ENCODE measurements at places on chromosomes 7 and 10.

GRCh38 chr10:102795453-102796406, 41.5 kb downstream of the CYP17A1 start:
- no peak for DNase-seq

- DNase-seq: no peak
Measured at GRCh38 chr10:126080879-126081411, 184.6 kb downstream of the FANK1 start.

DNA sequence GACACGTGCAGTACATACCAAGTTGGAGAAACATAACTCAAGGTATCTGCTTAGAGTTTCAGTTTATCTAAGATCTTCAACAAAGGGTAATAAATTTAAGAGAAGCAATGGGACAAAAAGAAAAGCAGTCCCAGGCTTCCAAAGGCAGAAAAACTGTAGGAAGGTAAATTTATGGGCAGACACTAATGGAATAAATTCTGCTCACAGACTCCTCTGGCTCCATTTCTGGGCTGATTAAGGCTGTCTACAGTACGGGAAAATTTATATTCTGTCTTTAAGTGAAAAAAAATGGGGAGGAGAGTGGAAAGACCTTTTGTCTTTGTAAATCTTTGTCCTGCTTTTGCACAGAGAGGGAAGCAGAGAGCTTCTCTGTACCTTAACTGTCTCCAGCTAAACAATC, 587.5 kb upstream of the IGFBP3 start:
- DNase-seq: no peak

- no peak for DNase-seq
Measured at GRCh38 chr10:52755297-52756062, 17.1 kb downstream of the MBL2 start.

- no peak for DNase-seq
Measured at GRCh38 chr7:18224138-18224537, 196.5 kb upstream of the PRPS1L1 start.

GRCh38 chr7:88322151-88322550, 15.5 kb upstream of the STEAP4 start:
- DNase-seq: no peak

DNA sequence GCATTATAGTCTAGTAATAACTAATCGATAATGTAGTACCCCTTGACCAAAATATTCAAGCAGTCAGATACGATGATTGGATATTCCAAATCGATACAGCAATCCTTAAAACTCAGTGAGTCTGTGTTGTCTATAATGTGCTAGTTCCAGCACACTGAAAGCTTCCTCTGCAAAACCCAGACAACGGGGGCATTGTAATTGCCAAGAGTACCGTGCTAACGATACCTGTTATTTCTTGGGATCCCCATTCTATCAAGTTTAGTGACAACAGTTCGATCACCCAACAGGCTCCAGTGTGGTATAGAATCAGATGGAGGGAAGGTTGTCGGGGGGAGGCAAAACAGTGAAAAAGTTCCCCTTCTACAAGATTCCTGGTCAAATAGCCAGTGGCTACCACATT, 865 bp downstream of the ZNF438 start:
- no peak for DNase-seq

DNA sequence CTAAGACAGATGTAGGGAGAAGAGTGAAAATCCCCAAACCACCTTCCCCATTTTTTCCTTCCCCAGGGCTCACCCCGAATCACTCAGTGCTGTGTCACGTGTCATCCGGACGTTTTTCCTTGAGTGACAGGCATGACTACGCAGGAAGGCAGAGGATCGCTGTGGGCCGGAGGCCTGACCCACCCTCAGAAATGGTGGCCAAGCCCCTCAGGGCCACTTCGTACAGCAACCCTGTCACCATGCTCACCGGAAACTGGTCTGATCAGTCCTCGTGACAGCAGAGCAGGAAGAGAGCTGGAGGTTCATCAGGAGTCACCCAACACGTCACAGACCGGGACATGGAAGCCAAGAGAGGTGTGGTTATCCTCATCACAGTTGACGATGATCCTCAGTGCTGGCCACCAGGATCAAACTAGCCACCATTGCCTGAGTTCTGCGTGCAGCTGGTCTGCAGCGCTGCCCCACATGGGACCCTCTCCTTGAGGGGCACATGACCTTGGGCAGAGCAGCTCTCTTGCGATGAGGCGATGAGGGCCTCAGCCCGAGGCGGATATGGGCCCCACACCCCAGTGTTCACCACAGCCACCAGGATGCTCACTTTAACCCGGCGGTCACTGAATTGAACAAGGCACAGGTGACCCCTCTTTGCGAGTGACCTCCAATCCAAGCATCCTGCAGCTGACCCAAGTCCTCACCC, 99.3 kb upstream of the INSIG1 start:
- no peak for DNase-seq

DNA sequence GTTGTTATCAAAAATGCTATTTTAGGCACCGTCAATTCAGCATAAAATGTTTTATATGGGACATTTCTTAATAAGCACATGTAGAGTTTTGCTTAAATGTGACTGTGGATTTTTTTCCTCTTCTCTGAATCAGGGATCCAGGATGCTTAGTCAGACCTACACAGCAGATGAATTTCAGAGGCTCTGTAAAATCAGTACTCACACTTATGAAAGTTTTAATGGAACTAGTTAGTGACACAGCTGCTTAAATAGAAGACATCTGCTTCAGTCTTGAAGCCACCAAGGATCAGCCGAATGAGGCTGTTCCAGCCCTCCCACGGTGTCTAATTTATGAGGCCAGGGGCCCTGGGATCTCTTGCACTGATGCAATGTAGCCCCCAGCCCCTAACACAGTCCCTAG, 136.0 kb downstream of the MYOF start:
- no peak for DNase-seq

DNA sequence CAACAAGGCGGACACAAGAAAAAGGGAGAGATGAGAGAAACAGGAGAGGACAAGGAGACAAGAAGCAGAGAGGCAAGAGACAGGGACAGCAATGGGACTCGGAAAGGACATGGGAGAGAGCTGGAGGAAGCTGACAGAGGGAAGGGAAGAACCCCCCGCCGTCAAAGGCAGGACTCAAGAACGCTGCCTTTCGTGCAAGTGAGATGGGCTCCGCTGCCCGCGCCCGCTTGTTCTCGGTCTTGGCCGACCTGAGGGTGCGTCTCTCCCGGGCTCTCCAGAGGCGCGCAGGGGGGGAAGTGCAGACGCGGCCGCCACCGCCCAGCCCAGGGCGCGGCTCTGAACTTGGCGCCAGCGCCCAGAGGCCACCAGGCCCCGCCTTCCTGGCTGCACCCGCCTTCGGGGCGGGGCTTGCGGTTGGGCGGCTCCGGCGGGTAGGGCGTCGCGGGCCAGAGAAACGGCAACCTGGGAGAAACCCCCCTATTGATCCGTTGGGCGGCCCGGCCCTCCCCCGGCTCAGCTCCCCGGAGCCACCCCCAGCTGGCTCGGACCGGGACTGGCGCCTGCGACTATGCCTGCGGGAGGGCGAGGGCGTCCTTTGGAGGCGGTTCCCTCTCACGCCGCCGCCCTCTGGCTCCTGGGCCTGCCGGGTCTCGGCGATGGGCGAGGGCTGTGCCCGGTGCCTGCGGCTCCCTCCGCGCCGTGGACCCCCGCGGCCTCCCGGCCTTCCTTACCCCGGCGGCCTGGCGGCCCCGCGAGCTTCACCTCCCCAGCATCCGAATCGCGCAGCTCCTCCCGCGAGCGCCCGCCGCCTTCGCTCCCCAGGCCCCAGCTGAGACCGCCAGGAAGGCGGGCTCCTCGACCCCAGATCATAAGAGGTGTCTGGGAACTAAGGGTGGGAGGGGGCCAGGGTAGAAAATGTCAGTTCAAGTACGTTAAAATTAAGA, 2.2 kb upstream of the ANTXRL start:
- peak; percentile 22 for DNase-seq

DNA sequence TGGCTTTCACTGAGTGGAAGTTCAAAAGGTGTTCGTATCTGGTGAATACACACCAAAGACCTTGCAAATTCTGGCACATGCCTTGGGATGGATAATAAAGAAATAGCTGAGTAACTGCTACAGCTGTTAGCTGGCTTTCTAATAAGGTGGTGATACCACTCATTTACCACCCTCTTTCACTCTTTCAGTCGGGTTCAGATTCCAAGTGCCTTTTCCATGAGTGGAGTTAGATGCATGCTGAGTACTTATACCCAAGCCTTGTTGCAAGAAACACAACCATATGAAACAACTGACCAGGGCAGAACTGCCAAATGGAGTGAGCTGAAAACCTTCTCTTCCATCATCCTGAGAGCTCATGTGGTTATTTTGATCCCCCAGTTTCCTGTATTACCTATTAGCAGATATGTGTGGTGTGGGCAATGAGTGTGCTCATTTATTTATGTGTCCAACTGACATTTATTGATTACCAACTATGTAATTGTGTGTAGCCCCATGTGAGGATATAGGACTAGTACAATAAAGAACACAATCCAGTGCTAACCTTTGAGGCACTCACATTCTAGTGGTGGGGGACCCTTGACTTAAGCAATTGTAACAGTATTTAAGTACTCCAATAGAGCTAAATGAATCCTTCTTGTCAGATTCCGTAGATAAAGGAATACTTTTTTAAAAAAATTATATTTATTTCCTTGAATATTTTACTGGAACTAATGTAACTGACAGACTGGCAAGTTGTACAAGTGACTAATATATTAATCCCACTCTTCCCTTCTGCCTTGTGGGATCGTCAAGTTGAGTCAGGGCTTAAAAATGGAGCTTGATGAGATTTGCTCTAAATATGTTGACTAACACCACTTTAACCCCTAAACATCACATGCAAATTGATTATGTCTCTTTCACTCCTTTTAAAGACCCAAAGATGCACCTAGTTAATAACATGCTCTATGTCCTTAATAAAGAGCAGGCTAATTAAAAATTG, 124.7 kb downstream of the ARID5B start:
- DNase-seq: no peak
